ENCODE measurements at places on chromosomes 2 and 18.

DNA sequence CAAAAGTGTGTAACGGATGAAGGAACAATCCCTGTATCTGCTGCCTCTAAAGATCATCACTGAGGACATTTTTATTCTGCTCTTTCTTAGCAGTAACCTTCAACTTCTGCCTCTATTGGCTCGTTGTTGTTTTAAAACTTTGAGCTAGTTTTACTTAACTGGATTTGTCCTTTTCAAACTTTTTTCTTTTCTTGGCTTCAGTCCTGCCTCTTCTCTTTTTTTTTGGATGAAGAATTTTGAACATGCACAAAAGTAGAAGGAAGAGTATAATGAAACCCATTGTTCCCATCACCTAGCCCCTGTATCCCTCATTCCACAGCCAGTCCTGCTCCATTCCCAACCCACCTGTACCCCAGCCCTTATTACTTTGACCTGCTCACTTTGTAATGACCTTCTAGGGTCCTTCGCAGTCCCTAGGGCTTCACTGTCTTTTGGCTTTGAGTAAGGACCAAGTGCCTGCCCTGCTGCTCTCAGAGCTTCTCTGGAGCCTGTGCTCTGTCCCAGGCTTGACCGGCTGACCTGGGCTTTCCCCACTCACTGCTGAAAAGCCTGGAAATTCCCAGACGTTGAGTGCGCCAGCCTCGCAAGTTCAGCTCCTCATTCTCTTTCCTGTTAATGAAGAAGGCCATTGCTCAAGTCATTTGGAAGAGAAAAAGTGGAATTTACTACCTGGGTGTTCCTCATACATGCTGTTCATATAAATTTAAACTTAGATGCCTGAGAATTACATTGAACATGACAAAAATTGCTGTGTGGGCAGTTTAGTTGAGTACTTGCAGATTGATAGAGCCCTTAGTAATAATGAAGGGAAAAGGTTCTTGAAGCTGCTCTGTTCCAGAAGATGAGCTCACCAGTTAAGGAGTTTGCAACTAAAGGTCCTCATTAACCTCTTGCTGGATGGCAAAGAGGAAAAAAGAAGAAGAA lies 149.3 kb upstream of the ALPP start:
- no peak for DNase-seq

DNA sequence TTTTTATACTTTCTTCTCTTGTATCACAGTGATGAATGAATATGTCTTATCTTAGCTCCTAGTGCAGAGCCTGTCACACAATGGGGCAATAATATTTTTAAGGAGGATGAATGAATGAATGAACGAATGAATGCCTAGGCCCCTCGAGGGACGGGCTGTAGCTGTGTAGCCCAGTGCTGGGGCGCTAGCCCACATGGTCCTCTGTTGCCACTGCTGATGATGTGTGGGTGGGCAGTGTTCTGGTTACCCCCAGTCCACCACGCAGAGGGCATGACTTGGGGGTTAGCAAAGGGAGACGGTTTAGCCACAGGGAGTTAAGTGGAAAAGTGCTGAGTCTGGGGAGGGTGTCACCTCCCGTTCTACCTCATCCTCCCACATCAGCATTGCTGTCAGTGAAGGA lies 134.2 kb downstream of the SMAD7 start:
- no peak for DNase-seq

GRCh38 chr2:62785216-62785615 lies 79.7 kb downstream of the EHBP1 start:
- no peak for DNase-seq

DNA sequence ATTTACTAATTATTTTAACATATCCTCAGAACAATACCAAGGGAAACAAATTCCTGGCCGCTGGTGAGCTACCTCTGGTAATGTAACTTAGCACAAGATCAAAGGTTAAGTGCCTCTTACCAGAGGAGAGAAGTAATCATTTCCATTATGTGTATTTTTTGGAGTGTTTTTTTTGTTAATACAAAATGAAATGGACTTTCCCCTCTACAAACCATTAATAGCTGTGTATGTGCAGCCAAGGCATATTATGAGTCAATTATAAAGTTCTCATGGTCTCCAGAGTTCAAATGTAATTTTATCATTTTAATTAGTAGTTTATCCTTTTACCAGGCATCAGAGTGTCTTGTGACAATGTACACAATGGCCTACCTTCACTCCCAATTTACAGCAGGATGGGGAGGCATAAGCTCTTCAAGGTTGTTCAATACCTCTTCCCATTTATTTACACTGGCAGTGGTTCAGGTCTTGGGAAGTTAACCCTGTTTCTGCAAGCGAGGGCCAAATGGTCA lies 242.2 kb downstream of the TGIF1 start:
- no peak for DNase-seq

DNA sequence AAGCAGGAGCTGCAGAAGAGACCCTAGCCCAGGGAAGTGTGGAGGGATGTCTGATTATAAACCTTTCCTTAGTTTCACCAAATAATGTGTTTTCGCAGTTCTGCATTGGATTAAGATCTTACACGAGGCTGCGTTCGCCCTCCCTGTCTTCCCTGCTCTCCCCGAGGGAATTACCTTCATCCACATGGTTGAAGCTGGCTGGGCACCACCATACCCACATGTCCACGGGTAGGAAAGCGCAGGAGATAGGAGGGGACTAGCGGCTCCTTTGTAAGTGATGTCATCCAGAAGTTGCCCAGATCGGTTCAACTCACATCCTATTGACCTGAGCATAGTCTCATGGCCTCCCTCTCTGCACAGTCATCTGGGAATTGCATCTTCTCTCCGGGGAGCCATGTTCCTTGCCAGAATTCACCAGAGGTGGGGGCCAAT lies 1.1 kb downstream of the TTL start:
- peak; percentile 55 for DNase-seq

- DNase-seq, result no peak
Measured at GRCh38 chr18:32529722-32530420, 59.2 kb upstream of the GAREM1 start.

- DNase-seq, result no peak
Measured at GRCh38 chr2:40448476-40449079, 3.3 kb downstream of the SLC8A1 start.

- no peak for DNase-seq
Measured at GRCh38 chr2:210009896-210010295, 7.5 kb downstream of the RPE start.

- DNase-seq, result no peak
Measured at GRCh38 chr2:231189571-231190495, 8.6 kb upstream of the ARMC9 start.

GRCh38 chr2:1400943-1401735 lies 12.1 kb upstream of the TPO start:
- DNase-seq, result no peak

DNA sequence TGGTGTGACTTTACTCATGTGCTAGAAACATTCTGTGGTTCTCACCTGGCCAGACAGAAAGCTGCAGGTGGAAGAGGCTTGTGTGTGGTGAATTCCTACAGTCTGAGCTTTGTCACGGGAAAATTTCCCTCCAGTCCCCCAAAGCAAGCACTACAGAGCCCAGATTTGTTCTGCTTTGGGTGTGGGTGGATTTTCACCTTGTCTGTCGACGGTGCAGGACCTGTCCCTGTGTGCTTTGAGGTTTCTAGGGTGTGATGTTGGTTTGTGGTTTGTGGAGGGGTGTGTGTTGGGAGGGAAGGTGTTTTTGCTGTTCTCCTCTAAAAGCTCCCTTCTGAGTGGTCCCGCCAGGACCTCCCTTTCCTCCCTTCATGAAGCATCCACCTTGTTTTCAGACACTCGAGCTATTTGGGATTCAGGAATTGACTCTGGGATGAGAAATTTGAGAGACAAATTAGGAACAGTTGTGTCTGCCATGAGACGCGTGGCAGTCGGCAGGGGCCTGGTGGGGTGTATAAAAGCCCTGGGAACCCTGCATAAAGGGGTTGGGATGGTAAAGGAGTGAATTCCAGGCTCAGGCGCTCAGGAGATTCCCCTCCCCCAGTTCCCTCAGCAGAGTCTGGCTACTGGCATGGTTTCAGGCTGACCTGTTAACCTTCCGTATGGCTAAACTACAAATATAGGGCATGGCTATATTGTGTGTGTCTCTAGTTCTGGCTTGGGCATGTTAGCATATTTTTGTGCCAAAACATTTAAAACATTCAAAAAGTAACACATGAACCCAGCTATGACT lies 65.5 kb downstream of the DGKD start:
- DNase-seq, result no peak

DNA sequence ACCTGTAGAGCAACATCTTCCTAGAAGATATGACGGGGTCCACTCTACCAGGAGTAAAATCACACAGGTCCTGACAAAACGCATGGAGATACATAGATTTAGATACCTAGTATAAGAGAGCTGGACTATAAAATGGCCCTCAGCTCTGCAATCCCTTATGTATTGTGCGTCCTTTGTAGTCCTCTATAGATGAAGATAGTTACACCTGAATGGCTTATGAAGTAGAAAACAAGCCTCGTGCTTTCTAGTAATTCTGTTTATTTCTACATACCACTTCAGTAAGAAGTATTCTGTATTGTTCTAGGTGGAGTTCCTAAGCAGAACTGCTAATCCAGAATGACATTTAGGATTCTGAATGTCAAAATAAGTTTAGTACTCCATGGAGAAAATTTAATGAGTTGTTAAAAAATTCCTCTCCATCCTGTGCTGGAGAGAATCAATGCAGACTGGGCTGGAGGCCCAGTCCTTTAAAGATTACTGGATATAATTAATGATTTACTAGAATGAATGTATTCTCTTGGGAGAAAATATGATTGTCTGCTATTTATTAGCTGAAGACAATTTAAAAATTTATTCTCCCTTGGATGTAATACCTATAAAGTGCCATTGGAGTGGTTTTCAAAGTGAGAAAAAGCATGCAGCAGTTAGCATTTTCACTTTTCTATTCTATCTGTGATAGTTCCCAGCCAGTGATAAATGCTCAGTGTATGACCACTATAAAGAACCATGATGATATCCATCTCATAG lies 147.3 kb upstream of the UNC80 start:
- DNase-seq, result no peak

- DNase-seq, result no peak
Measured at GRCh38 chr2:3179208-3179607, 198.4 kb downstream of the EIPR1 start.

- DNase-seq, result peak; percentile 28
Measured at GRCh38 chr18:10169064-10169562, 255.3 kb downstream of the VAPA start.

DNA sequence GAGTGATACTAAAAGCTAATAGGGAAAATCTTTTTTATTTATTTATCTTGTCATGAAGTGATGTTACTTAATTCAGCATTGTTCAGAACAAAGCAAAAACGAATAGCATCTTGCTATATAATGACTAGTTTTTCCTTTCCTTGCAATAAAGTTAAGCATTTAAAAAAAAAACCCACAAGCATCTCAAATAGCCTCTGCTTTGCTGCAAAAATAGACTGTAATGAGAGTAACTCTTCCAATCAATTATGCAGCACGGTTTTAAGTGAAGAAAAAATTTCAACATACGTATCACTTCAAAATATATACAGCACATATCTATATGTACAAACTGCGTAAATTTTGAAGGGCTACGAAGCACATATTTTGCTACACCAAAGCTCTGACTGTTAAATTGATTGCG lies 153.3 kb upstream of the VRK2 start:
- no peak for DNase-seq

DNA sequence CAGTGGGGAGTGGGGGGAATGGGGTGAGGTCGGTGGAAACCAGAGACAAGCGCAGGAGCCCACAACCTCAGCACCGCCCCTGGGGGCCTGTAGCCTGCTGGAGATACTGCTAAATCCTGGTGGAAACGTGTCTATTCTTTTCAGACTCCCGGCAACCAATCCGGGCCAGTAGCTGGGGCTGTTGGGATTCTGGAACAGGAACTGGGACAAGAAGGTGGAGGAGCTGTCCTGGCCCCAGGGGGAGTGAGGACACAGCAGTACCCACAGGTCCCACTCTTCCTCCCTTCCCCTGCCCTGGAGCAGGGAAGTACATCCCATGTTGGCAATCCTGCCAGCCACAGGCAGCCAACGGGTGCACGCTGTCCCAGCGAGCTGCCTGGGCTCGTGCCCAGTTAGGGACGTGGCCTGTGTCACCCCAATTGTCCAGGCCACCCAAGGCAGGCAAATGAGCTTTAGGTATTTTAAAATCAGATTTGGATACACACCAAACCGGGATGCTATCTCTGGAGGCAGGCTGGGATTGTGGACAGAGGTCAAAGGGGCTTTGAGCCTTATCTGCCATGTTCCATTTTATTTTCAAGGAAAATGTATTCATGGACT lies 51.8 kb downstream of the HS1BP3 start:
- no peak for DNase-seq

GRCh38 chr2:41598161-41598894 lies 449.5 kb upstream of the PKDCC start:
- no peak for DNase-seq

- DNase-seq, result no peak
Measured at GRCh38 chr2:136057023-136057801, 60.7 kb downstream of the CXCR4 start.

- no peak for DNase-seq
Measured at GRCh38 chr2:224799691-224800090, 83.5 kb upstream of the CCDC195 start.

GRCh38 chr2:128623776-128624761 lies 305.4 kb upstream of the HS6ST1 start:
- DNase-seq, result peak; percentile 20

DNA sequence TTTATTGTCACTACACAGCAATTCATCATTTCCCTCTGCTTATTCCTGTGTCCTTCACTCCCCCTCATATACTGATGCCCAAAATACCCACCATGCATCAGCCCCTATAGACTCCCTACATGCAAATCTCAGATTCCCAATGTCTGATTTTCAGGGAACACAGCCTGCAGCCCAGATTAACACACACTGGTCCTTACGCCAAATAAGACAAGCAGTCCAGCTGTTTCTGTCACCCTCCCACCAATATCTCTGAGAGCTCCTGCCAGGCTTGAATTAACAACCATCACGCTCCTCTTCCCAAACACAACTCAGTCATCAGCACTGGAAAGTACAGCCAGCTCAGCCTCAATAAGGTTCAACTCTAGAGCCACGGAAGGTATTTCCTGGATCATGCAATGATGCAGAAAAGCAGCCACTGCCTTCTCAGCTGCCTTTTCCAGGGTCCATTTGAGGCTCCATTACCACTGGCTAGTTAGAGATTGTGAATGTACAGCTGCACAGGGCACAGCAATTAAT lies 39.0 kb upstream of the SLC35F5 start:
- no peak for DNase-seq

- no peak for DNase-seq
Measured at GRCh38 chr18:22816266-22817176, 116.6 kb upstream of the RBBP8 start.

DNA sequence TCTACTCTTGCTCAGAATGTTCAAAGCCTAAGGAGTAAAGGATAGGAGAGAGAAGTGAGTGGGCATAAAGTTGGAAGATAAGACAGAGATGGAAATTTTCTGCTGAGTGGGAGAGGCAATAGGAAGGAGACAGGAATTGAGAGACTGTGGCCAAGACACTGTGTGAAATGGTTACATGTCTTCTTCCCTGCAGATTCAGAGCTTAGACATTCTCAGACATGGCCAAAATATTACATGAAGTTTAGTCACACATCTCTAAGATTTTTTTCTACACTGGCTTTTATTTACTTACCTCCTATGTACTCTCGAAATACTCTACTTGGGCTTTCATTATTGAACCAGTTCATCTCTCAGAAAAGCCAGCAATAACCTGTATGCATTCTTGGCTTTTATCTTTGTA lies 363.0 kb upstream of the FANCL start:
- no peak for DNase-seq

GRCh38 chr2:138502255-138503086 lies 901 bp downstream of the SPOPL start:
- no peak for DNase-seq

GRCh38 chr2:39568561-39569006 lies 97.1 kb upstream of the TMEM178A start:
- peak; percentile 58 for DNase-seq

- no peak for DNase-seq
Measured at GRCh38 chr2:70132244-70133126, 45.2 kb downstream of the PCBP1 start.

All from HS-5 (cell line).